ENCODE measurements at places on chromosomes 16 and 17.
A peak's percentile ranks its signal among the peaks of the same experiment; 100 is the strongest.

GRCh38 chr16:70430667-70431536 is 8.0 kb downstream of the ST3GAL2 start:
- DNase-seq, result no peak

DNA sequence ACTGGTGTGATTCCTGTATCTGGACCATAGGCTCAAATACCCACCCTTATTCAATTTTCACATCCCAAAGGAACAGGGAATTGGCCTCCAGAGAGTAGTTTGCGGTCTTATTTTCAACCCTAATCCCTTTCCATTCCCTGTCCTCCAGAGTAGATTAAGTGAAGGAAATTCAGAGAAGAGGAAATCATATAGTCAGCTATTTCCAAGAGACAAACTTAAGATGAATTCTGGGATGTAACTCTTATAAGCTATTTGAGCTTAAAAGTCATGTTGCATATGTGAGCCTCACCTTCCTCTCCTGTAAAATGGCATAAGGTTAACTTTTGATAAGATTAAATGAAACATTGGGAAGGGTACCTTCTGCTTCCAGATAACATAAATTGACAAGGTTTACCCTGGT is 37.4 kb upstream of the ADAMTS18 start:
- DNase-seq, result no peak

GRCh38 chr17:74759941-74760340 is 11.5 kb downstream of the NHERF1 start:
- DNase-seq, result no peak

DNA sequence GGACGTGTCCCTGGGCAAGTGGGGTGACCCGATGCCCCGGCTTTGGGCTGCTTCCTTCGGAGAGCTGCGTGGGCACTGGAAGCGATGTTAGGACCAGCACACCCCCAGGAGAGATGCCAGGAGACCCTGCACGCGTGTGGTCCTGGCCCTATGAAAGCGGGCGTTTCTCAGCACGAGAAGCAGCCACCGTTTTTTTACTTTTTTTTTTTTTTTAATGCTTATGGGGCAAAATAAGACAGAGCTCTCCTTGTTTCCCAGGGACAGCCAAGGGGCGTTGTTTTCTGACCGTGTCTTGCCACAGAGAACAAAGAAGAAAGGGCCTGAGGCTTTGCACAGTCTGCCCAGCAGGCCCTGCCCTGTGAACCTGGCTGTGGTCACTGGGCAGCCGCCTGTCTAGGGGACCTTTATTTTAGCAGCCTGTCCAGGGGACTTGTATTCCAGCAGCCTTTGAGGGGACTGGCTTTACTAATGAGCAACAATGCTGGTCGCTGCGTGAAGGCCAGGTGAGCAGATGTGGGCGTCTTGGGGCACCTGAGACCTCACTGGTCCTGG is 996 bp downstream of the SLC25A10 start:
- no peak for DNase-seq

- DNase-seq, result peak; percentile 6
These were observed 28.3 kb downstream of the C16orf95 start for GRCh38 chr16:87288753-87289362.

GRCh38 chr16:6499413-6499812 is 833.2 kb upstream of the RBFOX1 start:
- no peak for DNase-seq

GRCh38 chr16:75379911-75380847 is 53.1 kb downstream of the CFDP1 start:
- DNase-seq, result no peak

DNA sequence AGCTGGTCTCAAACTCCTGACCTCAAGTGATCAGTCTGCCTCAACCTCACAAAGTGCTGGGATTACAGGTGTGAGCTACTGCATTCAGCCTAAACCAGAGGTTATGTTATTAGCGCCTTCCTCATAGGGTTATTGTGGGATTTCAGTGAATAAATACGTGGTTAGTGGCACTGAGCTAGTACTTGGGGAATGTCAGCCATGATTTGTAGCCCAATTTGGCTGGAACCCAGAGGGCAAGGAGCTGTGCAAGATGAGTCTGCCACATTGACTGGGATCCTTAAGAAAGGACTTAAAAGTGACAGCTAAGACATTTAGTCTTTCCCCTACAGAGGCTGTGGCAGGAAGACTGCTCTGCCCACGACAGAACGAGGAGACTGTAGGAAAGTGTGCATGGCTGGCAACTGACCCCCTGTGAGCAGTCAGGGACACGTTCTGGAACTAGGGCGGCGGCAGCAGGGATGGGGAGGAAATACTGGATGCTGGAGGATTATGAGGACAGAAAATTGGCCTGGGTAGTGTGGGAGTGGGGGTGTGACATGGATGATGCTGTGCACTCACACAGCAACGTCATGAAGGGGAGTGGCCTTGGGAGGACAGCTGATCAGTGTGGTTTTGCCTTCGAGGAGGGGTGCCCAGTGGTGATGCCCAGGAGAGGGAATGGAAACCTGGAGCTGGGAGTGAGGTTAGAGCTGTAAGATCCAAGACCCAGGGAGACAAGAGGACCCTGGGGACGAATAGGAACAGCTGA is 14.6 kb downstream of the ATP5PD start:
- peak; percentile 75 for DNase-seq

- no peak for DNase-seq
These were observed 43.2 kb downstream of the RPH3AL start for GRCh38 chr17:309361-309888.

DNA sequence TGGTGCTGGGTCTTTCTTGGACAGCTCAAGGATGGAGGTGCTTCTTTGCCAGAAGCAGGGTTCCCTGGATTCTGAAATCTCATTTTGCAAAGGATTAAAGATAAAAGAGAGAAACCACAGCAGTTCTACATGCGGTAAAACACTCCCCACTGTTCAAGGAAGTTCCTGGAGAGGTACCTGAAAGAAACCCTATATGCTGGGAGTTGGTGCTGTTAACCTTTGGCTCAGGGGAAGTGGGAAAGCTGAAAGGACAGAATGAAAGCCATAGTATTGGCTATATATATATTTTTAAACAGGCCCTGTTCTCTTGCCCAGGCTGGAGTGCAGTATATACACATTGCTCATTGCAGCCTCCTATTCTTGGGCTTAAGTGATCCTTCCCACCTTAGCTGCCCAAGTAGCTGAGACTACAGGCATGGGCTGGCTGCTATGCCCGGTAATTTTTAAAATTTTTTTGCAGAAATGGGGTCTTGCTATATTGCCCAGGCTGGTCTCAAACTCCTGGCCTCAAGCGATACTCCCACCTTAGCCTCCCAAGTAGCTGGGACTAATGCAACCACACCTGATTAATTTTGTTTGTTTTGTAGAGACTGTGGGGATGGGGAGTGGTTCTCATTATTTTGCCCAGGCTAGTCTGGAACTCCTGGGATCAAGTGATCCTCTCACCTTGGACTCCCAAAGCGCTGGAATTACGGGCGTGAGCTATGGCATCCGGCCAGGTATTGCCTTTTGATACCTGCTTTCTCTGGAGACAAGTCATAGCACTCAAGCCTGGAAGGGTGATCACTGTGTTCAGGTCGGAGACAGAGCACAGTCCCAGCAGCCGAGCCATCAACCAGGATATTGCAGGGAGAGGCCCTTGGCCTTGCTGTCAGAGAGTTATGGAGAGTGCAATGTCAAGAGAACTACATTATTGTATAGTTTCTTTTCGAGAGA is 55.2 kb downstream of the MSI2 start:
- DNase-seq, result no peak

DNA sequence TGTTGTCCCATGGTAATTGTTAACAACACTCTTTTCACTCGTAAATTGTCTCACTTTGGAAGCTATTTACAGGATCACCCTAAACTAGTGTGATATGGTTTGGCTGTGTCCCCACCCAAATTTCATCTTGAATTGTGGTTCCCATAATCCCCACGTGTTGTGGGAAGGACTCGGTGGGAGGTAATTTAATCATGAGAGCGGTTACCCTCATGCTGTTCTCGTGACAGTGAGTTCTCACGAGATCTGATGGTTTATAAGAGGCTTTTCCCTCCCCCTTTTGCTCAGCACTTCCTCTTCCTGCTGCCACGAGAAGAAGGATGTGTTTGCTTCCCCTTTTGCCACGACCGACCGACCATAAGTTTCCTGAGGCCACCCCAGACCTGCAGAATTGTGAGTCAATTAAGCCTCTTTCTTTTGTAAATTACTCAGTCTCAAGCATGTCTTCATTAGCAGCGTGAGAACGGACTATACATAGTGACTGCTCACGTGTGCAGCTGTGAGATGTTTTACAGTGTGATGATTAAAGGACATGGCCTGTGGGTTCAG is 34.4 kb downstream of the DNAH3 start:
- DNase-seq, result no peak

GRCh38 chr17:68954146-68954896 is 871 bp downstream of the ABCA8 start:
- no peak for DNase-seq

GRCh38 chr16:61296814-61297213 is 739.4 kb downstream of the CDH8 start:
- no peak for DNase-seq

DNA sequence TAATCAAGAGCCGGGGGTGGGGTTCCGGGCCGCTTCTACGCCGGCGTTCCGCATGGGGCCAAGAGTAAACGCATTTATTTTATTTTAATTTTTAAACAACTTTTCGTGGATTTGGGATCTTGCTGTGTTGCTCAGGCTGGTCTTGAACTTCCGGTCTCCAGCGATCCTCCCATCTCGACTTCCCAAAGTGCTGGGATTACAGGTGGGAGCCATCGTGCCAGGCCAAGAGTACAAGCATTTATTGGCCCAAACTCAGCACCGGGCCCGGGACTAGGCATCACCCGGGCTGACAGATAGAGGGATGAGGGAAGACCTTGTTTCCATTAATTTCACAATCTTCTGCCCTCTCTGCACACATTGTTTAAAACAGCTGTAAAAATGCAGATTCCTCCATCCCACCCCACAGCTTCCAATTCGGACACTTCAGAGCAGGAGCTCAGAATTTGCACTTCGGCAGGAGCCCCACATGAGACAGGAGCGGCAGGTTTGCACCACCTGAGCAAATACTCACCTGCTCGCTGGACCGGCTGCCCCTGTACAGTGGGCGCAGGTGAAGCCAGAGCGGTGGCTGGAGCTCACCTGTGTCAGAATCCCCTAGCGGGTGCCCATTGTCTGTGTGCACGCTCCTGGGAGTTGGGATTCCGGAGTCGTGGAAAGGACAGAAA is 663 bp upstream of the GINS2 start:
- DNase-seq, result no peak

DNA sequence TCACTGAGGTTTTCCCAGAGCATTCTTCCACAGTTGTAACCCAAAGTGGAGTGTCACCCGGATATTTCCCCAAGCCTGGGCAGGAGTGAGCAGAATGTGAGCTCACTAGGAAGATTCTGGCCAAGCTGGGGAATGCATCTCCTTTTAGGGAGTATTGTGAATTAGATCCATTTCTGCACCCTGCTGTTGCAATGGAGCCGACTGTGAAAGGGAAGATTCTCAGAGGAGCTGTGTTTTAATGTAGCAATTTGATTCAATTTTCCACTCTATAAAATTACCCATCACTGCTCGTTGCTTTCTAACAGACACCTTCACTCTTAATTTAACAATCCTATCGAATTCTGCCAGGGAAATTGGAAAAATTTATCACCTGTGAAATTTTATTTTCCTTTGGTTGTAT is 70.8 kb downstream of the SNX11 start:
- no peak for DNase-seq

DNA sequence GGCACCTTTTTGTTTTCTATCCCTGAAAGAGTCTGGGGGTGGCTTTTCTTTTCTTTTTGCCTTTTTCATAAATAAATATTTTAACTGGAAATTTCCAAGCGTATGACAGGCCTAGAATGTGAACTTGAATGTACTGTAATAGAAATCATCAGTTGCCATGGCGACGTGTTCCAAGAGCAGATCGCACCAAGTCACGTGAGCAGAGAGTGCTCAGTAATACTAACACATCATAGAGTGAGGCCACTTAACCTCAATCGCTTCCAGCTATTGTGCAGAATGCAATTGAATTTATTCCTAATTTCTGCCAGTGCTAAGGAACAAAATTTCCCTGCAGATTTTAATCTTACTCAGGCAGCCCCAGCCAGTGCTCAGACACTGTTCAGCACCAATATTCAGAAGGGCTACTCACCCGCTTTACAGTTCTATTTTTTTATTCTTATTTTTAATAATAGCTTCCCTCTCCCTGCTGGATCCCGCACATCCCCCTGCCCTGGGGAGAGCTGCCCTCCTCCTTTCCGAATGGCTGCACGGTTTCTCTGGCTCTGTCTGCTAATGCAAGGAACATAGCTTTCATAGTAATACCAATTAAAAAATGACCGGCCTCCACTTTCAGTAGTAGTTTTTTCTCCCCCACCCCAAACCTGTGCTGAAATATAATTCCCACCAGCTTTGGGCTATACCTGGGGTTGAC is 26.2 kb upstream of the PMFBP1 start:
- peak; percentile 59 for DNase-seq

DNA sequence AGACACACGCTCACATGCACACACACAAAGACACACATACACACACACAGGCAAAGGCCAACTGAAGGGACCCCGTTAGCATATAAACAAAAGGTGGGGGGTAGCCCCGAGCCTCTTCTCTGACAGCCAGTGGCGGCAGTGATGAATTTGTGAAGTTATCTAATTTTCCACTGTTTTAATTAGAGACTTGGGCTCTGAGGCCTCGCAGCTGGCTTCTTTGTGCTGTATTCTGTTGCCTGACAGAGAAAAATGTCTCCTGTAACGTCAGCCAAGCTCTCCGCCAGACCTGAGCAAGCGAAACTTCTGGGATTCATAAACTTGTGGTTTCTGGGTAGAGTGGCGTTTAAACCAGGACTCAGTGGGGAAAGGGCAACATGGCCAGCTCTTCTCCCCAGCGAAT is 113.9 kb upstream of the FOXF1 start:
- DNase-seq, result peak; percentile 78

DNA sequence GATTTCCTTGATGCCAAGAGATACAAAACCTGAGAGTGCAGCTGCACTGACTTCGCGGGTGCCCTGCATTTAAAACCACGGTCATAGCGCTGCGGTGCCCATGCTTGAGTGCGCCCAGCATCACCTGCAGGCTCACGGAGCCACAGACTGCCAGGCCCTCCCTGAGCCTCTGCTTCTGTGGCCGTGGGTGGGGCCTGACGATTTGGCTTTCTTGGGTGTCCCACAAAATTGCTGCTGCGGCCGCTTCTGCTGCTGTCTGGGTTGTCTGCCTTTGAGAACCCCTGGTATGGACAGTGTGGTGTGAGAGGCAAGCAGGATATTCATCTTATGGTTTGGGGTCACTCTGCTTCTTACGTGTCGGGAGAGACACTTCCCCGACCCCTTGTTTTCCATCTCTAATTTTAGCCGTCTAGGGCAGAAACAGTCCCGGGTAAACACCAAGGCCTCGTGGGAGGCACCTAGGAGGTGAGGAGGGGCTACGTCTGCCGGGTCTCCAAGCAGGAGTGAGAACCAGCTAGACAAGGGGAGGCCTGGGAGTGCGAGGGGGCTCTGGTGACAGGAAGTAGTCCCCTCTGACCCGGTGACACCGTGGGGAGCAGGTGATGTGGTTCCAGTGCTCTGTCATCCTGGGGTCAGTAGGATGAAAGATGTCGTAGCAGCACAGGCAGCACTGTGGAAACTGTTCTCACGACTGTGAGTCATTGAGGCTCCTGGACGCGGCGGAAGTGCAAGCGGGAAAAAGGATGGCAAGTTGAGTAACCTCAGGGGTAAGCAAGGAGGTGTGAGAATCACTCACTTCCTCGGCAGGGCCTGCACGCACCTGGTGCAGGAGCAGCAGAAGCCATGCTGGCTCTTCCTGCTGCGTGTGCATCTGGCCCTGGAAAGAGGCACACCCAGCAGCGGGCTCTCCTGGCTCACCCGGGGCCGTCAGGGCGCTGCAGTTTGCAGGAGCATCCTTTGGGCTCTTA is 176.3 kb downstream of the RPTOR start:
- DNase-seq, result no peak

- DNase-seq, result no peak
These were observed 122.7 kb downstream of the ABCC6 start for GRCh38 chr16:16100631-16101030.

- no peak for DNase-seq
These were observed 896.2 kb downstream of the CDH11 start for GRCh38 chr16:64225696-64226095.
